ENCODE measurements at places on chromosomes 16 and 17.

DNA sequence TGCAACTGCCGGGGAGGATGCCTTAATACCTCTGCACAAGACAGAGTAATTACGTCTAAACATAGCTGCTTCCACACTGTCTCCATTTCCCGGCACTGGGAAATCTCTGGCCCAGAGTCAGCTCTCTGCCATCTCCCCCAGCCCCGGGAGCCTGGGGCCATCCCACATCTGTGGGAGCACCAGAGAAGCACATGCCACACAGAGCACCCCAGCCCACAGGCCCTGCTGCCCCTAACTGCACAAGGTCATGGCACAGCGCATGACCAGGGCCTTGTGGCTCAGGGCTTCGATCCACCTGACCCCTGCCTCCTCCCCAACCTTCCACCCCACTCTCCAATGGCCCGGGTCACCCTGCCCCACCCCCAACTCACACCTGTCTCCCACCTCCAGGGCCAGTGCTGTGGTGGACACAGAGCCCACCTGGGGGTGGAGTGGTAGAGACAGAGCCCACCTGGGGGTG is 36.6 kb upstream of the RBFOX3 start:
- DNase-seq, result no peak

DNA sequence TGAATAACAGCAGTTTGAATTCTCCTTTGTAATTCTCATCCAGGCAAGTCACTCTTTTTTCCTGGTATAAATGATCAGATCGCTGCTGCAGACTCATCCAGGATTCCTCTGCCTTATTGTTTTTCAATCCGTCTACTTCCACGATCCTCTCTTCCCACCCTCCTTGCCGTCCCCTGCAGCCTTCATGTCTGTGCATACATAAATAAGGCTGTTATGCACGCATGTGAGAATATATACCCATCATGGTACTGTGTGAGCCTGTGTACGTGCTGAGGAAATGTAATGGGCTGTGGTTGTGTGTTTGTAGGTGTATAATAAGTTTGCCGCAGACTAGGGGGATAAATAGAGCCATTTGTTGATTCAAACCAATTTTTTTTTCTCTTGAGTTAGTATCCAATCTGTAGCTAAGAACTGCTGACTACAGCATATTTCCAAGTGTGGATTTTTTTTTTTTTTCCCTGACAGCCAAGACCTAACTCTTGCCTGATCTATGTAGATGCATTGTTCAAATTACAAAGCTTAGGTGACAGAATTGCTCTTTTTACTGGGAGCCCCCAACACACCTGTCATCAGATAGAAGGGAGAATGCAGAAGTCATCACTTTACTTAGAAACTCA is 62.2 kb downstream of the RBFOX1 start:
- no peak for DNase-seq

DNA sequence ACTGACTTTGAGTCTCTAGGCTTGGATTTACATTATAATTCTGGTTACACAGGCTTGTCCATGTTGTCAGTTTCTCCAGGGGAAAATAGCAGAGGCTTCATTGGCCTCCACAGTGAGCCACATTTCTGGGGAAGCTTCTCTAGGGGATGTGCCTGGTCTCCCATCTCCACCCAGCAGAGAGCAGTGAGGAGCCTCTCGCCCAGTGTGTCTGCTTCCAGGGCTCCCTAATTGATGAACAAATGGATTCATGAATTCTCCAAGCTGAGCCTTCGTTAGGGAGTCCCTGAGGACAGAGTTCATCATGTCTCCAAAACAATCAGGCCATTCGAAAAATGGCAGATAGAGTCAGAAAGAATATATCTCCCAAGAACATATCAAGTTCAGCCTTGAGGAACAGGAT is 162.4 kb upstream of the TOX3 start:
- DNase-seq, result no peak

DNA sequence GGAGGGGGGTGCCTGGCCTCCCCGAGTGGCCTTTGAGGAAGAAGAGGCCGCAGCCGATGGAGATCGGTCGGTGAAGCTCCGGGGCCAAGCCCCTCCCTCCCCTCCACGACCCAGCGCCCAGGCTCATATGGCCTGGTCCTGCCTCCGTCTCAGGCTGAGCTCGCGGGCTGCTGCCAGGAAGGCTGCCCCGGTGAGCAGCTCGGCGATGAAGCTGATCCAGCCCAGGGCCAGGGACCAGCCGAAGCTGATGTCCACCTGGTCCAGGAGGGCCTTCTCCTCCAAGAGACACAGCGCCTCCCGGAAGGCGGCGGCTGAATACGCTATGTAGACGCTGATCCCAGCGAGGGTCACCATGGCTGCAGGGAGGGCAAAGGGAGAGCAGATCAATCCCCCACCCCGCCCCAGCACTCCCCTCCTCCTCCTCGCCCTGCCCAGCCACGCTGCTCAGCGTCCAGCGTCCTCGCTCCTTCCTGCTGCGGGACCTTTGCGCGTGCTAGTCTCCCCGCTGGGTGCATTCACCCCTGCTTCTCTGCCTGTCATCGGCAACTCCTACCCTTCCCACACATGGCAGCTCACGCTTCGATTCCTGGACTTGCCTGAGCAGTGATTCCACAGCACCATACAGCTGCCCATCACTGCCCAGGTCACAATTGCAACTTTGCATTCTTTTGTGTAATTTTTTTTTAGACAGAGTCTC is 20.5 kb downstream of the TMEM114 start:
- DNase-seq, result no peak

DNA sequence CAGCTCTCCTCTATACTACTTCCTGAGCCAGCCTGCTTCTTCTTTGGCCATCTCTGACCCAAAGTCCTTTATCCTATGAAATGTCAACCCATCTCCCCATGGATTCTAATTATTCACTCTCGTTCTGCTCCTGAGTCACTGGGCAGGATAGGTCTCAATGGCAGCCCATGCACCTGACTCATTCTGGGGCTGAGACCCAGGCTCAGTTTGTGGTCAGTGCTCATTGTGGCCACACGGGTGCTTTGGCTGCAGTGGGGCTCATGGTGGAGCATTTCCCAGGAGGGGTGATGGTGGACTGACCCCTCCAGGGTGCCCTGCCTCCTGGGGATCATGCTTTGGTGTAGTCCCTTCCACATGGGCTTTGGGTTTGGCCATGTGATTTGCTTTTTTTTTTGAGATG is 154.8 kb upstream of the WSCD1 start:
- DNase-seq, result no peak

- no peak for DNase-seq
These were observed 191.9 kb downstream of the IRX3 start for GRCh38 chr16:54094641-54095040.

DNA sequence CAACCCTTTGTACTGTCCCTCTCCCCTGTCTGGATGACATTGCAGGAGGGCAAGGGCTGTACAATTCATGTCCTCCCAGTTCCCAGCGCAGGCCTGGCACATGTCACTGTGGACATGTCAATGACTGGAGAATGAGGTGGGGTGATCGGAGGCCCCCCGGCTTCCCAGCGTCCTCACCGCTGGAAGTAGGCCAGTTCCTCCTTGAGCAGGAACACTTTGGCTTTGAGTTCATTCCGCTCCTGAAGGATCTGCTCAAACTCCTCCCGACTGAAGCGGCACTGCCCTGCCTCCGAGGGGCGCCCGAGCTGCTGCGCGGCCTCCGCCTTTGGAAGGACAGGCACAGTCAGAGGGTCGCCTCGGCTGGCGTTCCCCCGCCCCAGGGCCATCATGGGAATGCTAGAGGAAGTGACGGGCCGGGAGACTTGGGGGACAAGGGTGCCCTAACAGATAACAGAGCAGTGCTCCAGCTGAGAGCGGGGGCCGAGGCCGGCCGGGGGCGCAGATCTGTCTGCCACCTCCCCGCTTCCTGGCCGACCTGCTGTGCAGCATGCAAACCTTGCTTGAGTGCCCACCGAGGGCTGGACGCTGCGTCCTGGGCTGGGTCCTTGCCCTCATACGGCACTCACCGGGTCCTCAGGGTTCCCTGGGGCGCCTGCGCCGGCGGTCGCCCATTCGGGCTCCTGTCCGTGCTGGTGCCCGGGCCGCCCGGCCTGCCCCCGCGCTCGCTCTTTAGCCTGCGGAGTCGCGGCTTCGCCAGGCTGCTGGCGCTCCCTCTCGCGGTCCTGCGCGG is 1.3 kb downstream of the RILP start:
- DNase-seq, result no peak
